Fibroblast of the conjunctiva (primary cell): ENCODE measurements at places on chromosomes 4 and X.

DNA sequence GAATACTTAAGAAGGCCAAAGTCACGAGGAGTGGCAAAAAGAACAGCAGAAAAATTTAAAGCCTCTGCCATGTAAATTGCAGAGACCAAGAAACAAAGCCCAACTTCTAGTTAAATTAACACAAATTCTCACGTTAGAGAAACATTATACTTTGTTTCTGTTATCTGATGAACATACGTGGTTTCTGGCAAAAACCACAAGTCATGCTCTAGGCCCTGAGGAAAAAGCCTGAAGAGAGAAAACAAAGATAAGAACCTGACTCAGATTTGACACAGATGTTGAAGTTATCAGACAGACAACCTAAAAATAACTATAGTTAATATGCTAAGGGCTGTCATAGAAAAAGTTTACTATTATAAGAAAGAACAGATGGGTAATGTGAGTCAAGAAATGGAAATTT, 149.1 kb upstream of the PCDH10 start:
- no peak for DNase-seq

GRCh38 chr4:7166237-7166636, 26.1 kb upstream of the SORCS2 start:
- no peak for DNase-seq

DNA sequence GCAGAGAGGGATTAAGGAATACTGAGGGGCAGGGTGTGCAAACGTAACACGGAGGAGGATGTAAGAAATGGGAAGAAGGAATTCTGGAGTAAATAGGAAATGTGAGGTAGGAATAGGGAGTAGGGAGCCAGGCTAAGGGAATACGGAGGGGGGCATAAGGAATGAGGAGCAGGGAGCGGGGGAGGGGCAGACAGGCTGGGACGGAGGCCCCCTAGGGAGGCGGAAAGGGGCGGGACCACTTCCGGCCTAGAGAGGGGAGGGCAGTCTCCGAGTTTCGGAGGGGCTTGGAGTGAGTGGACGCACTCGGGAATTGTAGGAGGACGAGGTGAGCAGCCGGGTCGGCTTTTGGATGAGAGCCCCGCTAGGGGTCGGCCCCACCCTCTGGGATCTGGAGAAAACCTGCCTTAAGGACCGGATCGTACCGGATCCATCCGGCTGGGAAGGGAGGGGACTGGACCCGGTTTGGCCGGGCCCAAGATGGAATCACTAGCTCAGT, 612 bp downstream of the MAGED2 start:
- DNase-seq, result no peak

GRCh38 chr4:155758481-155759371, at the start of gene GUCY1B1:
Gene GUCY1B1 (plus strand): TSS chr4:155759021. CDS start chr4:155759141, 120 bp downstream.
- peak; percentile 86 for DNase-seq

DNA sequence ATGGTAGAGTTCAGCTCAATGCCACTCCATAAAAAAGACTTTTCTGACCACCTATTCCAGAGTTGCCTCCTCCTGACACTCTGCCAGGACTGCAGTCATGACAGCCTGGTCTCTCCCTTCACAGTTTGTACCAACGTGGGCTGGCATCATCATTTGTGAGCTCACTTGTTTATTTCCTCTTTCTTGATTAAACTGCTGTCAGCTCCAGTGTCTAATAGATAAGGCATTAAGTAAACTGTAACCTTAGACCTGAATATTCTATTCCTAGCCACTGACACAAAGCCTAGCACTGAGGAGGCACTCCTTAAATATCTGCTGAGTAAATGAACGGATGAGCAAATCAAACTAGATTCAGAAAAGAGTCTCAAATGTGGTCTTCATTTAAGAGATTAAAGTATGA, 48.7 kb downstream of the DDX60 start:
- DNase-seq, result no peak

- no peak for DNase-seq
Observed at GRCh38 chr4:134200811-134201215, 776 bp downstream of the PABPC4L start.

DNA sequence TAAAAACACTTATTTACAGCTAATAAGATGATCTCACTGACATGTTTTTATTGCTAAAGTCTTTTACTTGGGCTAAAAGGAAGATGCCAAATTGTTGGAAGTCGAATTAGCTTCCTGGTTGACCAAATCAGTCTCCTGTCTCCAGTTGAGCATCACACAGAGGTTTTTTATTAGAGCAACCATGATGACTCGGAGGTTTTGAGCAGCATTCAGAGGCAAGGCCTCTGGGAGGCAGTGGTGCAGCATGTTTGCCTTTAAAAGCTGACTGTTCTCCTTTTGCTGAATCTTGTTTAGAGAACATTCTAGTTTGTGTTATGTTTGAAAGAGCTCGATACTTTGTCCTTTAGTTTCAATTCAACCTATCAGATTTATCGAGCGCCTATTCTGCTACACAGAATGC, 2.1 kb downstream of the UCHL1 start:
- peak; percentile 56 for DNase-seq

GRCh38 chr4:162201673-162202072, 37.9 kb upstream of the FSTL5 start:
- no peak for DNase-seq

DNA sequence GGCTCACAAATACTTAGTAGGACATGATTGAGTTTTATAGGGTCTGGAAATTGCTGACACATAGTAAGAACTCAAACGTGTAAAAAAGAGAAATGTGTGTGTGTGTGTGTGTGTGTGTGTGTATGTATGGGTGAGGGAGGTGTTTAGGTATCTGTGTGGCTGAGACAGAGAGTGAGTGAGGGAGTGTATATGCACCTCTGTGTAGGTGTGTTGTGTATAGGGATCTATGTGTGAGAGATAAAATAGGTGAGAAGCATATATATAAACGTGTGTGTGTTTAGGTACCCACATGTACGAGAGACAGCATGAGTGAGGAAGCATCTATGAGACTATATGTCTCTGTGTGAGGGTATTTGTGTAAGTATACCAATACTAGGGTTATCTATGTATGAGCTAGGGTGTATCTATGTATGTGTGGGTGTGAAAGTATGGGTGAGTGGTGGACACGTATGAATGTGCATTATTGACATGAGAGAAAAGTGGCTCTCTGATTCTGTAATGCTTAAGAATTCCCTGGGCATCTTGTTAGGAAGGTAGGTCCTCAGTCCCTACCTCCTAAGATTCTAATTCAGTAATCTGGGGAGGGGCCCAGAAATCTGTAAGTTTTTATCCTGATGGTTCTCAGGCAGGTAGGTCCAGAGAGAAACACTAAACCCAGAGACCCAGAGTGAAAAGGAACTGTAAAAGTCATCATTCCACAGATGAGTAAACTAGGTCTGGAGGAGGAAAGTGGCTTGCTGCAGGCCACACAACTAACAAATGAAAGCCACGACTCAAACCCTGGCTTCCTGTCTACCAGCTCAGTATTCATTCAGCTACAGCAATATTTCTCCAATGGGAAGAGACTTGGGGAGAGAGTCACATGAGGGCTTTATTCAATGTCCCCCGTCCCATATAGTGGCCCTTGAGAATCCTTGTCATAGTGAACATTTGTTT, 237.0 kb downstream of the IDS start:
- no peak for DNase-seq

DNA sequence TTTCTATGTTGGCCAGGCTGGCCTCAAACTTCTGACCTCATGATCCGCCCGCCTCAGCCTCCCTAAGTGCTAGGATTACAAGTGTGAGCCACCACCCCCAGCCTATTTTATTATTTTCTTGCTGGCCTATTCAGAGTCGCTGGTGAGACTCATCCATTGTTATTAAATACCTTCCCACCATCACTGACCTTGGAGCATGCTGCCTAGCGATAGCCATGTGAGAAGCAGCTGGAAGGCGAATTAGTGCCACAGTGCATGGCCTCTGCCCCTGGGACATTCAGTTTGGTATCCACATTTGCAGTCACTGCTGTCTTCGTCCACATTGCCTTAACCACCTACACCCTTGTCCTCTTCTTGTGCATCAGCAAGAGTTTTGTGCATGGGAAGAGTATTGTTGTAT, 32.4 kb upstream of the NMU start:
- DNase-seq, result no peak

DNA sequence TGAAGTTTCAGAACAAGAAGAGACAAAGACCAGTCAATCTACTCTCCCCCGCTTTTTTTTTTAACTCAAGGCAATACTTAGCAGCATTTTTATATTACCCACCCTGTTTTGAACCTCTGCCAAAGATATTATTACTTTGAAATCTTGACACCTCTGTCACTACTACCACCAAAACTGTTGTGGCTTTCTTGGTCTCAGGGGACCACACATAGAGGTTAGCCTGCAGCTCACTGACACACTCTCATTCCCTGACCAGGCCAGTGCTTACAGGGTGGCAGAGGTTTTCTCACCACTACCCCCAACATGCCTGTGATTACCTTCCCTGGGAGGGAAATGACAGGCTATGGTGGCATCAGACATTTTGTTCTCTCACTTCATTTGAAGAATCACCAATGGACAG, 137.4 kb upstream of the STIM2 start:
- DNase-seq, result no peak

GRCh38 chr4:57410331-57411052, 300.3 kb upstream of the IGFBP7 start:
- no peak for DNase-seq

DNA sequence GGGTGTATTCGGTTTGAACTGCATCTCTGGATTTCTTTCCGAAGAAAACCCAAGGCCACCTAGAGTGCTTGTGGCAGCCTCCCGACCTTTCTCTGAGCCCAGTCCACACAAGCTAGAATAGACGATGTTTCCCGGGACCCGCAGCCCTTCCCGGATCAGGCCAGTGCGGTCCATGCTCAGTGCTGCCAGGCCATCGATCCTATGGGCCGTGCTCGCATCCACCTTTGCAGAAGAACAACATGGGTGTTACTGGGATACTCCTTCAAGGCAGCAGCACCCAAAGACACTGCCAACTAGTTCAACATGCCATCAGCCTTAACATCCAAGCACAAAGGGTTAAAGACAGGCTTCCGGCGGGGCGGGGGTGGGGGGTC, 22.8 kb downstream of the BCOR start:
- no peak for DNase-seq

DNA sequence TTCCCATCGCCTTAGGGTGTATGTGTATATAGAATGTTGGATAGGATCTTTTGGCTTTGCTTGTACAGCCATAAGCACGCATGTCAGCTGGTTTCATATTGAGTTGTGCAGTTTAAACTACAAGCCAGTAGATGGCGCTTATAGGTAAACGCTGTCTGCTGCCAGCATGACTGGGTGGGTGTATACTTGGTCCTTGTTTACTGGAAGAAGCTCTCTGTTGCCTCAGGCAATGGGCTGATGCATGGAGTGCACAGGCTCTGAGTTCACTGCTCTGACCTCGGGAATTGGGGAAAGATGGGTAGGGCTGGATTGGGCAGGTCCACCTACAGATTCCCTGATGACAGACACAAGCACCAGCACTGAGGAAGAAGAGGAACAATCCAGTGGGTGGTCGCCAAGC, 831.5 kb downstream of the STIM2 start:
- peak; percentile 36 for DNase-seq

- no peak for DNase-seq
Observed at GRCh38 chrX:109643687-109644086, 18.7 kb upstream of the KCNE5 start.

GRCh38 chrX:30533266-30533665, 44.3 kb downstream of the TASL start:
- DNase-seq, result no peak
